ENCODE measurements at places on chromosomes 5 and 9.

- DNase-seq, result no peak
Measured at GRCh38 chr9:79985264-79985663, 413.5 kb downstream of the TLE4 start.

- DNase-seq, result no peak
Measured at GRCh38 chr5:88957013-88957412, 74.0 kb upstream of the MEF2C start.

DNA sequence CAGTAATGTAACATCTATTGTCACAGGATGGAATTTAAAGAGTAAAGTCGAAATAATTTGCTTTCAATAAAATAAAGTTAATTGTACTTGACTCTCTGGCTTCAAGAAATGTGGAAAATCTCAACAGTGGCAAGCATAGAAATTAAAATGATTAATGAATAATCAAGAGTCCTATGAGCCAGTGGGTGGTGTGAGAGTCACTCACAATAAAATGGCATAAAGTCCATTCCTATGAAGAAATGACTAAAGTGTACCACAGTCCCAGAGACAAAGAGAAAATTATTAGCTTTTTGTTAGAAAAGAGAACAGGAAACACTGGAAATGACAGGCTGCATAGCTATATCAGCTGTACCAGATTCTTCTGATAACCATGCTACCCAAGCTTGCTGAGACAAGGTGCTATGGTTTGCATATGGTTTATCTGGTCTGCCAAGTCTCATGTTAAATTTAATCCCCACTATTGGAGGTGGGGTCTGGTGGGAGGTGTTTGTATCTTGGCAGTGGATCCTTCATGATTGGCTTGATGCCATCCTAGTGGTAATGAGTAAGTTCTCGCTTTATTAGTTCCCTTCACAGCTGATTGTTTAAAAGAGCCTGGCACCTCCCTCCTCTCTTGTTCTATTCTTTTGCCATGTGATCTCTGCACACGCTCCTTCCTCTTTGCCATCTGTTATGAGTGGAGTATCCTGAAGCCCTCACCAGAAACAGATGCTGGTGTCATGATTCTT is 647.7 kb upstream of the ITGA1 start:
- no peak for DNase-seq

DNA sequence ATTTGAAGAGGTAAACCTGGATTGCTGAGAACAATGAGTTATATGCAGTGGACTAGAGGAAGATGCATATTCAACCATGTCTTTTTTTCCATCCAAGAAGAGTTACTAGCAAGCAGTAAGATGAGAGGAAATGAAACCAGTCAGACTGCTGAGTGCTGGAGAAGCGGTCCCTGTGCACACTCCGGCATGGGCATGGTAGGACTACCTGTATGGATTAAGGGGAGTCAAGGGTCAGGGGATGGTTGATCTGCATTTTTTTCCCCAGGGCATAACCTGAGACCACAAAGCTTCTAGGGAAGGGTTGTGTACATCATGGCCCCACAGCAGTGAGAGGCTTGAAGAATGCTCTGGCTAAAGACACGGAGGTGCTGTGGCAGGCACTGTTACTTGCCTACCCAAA is 76.6 kb upstream of the ZNF169 start:
- no peak for DNase-seq

- no peak for DNase-seq
Measured at GRCh38 chr9:116467740-116468351, 219.3 kb upstream of the TRIM32 start.

GRCh38 chr5:87081016-87081415 is 186.7 kb upstream of the RASA1 start:
- no peak for DNase-seq

DNA sequence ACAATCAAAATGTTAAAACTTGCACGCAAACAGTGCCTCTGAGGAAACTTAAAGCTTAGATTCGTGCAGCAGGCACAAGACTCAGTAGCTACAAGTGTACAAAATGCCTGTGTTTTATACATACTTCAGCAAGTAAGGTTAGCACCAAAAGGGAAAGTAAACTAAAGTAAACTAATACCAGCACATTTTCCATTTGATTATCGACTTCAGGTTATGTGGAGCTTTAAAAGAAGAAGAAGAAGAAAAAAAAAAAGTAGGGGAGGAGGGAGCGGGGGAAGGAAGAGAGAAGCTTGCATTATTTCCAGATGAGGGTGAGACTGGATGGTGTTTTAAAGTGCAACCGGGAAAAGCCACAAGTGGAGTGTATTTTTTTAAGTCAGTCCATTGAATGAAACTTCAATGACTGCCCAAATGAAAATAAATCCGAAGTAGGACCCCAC is 596 bp upstream of the ADAMTS6 start:
- DNase-seq, result no peak

DNA sequence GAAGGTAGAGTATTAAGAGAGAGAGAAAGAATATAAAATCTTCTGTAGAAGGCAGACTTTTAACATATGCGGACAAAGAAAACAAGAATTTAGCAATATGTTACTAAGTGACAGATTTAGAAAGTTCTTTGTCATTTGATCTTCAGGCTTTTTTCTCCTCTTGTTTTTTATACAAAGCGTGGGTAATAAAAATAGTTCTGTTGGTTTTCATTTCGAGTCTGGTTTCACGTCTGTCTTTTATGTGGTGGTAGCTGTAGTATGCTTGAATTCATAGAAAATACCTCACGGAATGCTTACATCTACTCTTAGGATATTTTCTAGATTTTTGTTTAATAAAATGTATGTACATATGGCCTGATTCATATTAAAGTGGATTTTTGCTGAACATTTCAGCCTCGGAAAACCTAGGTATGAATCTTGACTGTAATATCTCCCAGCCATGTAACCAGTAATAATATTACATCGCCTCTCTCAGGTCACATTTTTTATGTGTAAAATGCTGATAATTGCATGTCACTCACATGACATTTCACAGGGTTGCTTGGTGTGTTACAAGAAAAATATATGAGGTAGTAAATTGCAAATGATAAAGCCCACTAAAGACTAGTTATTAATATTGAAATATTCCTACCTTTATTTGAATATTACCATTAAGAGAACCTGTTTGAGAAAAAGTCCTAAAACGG is 72.5 kb upstream of the TAF11L2 start:
- no peak for DNase-seq

DNA sequence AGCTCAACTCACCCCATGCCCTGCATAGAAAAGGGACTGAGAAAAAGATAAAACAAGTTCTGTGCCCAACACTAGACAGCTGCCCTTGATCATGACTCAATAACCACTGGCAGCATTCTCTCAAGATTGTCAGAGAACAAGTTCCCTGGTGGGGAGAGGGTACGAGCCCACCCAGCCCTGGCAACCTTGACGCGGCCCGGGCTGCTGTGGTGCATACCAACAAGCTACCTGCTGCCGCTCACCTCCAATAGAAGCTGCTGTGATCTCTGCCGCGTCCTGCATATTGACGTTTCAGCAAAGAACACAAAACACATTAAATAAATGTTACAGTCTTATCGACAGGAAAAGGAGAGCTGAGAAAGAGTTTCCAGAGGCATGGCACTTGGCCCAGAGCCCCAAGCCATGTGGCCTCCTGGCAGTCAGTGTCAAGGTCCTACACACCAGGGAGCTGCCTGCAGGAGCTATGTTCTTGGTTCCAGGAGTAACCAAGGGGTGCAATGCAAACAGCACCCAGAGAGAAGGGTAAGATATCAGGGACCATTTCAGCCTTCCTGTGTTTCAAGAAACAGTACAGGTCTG is 28.3 kb downstream of the WHRN start:
- DNase-seq, result no peak

DNA sequence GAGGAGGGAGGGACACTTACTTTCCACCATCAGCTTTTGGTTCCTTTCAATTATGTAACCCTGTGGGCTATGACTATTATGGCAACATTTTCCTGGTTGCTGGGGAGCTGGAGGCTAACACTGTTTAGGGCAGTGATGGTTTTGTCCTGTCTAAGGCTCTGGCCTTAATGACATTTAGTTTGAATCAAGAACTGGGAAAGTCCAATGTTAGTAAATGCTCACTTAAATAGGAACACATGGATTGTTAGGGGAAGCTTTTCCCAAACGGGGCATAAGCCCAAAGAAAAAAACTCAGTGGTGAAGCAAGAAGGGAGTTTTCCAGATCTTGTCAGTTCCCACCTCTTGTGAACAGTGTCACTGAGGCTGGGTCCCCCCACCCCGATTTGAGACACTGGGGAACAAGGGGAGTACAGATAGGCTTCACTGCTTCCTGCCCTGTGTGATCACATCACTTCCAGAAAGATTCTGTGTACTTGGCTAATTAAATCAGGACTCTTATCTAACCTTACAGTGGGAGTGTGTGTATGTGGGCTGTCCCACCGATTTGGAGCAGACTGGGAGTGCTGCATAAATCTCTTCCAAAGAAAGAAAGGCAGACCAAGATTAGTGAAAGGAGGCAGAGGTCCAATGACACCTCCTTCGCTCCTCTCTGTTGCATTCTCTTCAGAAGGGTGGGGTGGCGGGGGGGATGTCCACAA is 206.4 kb downstream of the PTTG1 start:
- DNase-seq, result no peak

DNA sequence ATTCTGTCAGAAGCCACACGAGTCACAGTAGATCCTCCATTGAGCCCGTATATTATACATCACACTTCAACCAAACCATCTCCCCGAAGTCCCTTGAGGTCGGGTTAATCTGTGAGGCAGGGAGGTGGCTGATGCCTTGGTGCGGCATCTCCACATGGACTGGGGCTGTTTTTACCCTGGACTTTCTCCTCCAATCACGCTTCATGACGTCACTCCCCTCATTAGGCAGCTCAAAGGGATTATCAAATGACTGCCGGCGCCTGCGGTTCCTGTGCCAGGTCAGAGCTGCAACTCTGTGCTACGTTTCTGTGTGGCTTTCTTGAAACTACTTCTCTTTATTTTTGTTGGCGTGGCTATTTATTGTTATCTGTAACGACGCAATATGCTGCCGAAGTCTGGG is 53.7 kb downstream of the TMOD1 start:
- no peak for DNase-seq

DNA sequence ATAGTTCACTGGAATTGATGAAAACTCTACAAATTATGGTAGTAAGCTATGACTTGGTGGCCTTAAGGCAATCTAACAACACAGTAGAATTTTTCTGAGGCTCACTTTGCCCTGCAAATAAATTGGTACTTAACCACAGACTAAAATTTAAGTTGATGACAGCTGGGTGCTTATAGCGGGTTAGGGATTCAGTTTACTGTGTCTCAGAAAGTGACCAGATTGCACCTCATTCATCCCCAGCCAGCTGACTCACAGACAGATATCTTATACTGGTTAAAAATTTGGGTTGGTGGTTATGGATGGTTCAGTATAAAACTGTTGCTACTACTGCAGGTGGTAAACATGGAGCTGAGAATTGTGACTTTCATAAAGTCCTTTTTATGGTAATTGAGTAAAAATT is 2.8 kb downstream of the CKS2 start:
- DNase-seq, result no peak

DNA sequence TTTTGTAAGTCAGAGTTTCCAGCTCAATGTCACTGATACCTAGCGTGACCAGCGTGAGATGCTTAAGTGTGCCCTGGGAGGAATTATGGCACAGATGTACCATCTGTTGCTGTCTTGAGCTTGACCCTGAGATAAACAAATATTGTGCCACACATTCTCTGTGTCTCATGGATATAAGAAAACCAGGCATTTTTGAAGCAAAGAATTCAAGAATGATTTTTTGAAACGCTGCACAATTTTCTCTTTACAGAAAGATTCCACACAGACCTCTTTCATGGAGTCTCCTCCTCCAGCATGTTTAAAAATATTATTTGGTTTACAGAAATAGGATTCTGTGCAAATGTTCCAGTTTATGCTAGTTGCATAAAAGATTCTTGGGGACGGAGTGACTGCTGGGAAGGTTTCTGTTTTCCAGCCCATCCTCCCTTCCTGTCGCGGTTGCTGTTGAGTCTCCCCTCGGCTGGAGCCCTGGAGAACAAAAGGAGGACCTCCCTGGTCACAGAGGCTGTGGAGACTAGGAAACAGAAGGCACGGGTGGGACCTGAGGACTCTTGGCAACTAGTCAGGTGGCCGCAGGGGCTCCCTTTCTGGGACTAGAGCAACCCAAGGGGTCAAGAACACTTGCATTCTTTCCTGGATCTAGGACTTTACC is 120.8 kb downstream of the RASGRF2 start:
- DNase-seq, result no peak

- no peak for DNase-seq
Measured at GRCh38 chr5:32283539-32284377, 29.0 kb downstream of the MTMR12 start.

DNA sequence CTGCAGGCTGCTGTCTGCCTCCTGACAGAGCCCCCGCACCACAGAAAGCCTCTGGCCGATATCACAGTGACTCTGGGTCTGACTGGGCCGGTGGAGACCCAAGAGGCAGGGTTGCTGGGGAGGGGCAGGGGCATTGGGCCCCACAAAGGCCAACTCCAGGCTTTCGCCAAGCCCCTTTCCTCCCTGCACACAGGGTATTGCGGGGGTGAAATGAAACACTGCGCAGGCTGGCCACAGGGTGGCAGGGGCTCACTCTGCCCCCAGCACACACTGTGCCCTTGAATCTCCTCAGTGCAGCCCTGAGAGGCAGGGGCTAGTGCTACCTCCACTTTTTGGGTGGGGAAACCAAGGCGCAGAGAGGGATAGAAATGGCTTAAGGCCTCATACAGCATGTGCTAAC is 44.6 kb downstream of the BARX1 start:
- no peak for DNase-seq

GRCh38 chr5:134246771-134247427 is 21.0 kb upstream of the PPP2CA start:
- no peak for DNase-seq

DNA sequence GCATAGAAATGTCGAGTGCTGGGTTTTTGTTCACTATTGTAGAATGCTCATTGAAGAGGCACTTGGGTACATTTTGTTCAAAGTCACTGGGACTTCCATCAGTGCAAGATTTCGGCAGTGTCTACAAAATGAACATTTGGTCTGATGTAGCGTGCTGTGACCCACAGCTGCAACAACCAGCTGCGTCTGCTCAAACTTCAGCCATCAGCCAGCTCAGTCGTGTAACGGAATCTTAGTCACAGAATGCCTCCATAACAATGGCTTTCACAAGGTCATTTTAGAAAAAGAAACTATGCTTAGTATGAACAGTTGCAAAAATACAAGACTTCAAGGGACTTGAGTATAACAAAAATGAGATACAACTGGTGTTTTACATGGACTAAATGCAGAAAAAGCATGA is 828.1 kb upstream of the GRAMD2B start:
- no peak for DNase-seq
